Kasumi-1 (cell line): ENCODE measurements at places on chromosomes 4 and X.

DNA sequence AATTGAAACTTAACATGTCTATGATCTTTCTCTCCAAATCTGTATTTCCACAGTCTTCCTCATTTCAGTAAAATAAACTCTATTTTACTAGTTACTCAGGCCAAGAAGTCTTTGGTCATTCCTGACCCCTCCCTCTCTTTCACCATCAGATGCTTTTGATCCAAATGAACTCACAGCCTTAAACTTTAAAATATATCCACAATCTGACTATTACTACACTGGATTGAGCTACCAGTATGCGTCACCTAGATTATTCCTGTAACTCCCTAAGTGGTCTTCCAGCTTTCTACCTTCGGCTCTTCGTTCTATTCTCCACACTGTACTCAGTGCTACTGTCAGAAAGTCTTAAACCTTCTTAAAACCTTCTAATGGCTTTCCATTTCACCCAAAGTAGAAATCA is 195.1 kb downstream of the FBXW7 start:
- DNase-seq, result no peak

- no peak for DNase-seq
Observed at GRCh38 chr4:7713757-7714156, 225.9 kb downstream of the AFAP1 start.

GRCh38 chr4:94447754-94448411 is 3.9 kb upstream of the PDLIM5 start:
- DNase-seq, result no peak

DNA sequence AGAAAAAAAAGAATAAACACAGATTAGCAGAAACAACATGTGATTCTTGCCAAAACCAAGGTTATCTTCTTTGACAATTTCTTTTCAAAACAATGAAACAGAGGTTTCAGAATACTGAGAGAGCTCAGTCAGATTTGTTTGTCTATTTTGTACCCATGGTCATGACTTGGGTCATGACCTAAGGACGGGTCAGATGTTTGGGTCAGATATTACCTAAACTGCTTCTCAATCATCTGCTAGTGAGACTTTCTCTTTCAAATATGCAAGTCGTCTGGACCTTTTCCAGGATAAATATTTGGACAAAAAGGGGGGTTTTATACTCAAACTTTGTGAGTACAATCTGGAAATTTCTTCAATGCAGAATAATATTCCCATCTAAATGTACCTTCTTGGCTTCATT is 148.3 kb upstream of the USP38 start:
- DNase-seq, result no peak

GRCh38 chr4:99983289-99983943 is 33.3 kb upstream of the H2AZ1 start:
- DNase-seq, result no peak

- no peak for DNase-seq
Observed at GRCh38 chrX:53321230-53321942, 40.0 kb upstream of the IQSEC2 start.

DNA sequence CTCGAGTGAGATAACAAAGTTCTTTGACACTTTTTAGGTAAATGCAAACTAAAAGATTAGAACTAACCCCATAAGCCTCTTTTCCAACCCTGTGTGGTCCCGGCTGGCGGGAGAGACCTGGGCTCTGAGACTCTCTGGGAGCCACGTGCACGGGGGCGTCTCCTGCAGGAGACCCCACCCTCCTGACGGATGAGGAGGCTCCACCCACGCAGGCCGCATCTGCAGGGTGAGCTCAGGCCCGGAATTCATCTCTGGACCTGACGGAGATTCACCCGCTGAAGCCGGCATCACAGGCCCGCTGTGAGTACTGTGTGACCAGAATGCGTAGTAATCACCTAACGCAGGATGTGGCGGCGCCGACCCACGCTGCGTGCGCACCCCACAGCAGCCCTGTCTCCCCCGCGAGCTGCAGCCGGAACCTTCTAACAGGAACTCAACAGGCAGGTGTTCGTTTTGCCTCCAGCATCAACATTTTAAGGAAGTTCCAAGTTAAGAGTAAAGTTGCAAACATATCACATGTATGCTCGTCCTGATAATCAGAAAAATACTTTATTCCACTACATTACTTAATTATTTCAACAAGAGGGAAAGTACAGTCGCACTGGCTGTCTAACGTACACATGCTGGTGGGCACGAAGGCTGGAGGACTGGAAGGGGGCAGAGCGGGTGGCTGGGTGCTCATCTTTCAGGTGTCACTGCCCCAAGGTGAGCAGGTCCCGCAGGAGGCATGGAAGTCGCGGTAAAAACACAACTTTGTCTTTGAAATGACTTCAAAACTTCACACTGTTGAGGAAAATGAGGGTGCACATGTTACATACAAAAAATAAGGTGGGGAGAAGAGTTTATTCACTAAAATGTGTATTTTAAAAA is 44.5 kb downstream of the FGFRL1 start:
- DNase-seq, result peak; percentile 51

GRCh38 chr4:8778291-8778690 is 93.3 kb downstream of the HMX1 start:
- no peak for DNase-seq

DNA sequence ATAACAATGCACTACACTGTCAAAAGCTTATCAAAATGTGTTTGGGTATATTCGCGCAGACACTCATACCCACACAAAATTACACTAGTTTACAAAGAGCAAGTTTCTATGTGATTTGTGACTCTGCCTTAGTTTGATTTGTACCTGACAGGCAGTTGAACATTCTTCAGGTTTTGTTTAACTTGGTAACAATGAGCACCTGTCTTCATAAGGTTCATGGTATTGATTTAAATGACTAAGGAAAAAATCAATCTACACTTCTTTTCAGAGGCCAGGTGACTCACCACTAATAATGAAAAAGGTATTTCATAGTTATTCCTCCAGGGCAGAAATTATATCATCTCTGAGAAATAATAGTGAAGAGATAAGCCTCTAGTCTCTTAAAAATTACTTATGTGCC is 1114.6 kb upstream of the AGA start:
- DNase-seq, result no peak

GRCh38 chr4:141223418-141223817 is 2.7 kb downstream of the ZNF330 start:
- DNase-seq, result no peak

DNA sequence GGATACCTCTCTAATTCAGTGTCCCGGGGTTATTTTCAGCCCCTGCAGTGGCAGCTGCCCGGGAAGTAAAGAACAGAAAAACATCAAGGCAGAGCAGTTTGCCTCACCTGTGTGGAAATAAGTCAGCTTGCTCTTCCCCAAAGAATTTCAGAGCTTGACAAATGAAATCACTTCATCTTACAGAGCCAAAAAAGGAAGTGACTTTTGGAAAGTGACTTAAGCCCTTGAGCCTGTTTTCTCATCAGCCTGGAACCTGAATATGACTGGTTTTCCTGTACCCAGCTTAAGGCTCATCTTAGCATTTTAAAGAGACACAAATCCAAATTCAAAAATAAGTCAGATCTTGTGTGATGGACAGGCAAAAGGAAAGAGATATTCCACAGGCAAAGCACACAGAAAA is 211.6 kb downstream of the RCHY1 start:
- peak; percentile 32 for DNase-seq

DNA sequence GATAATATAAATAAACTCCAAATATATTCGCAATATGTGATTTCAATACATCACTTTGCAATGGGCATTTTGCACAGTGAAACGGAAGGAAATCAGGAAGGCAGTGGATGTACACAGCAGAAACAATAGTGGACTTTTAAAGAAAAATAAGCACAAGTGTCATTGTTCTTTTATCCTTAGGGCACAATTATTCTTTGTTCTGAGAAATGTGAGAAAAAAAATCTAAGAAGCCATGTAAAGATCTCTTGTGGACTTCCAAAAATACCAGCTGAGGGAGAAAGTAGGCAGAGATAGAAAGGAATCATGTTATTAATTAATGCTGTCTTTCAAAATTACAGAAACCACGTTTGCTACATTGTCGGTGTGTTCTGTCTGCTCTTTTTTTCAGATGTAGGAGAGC is 17.6 kb upstream of the PRRG1 start:
- DNase-seq, result no peak

DNA sequence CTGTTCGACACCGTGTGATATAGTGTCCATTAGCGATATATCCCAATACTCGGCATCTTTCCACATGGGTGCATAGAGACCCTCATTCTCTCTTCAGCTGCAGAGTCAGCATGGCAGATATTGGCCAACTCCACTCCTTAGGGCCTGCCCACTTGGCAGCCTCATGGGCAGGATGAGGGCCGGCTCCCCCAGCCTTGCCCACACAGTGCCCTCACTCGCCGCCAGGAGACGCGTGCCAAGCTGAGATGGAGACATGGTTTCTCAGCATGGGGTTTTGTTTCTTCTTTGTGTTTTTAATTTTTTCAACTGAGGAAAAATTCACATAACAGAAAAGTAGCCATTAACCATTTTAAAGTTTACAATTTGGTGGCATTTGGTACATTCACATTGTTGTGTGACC is 5.3 kb upstream of the PLXNA3 start:
- no peak for DNase-seq

DNA sequence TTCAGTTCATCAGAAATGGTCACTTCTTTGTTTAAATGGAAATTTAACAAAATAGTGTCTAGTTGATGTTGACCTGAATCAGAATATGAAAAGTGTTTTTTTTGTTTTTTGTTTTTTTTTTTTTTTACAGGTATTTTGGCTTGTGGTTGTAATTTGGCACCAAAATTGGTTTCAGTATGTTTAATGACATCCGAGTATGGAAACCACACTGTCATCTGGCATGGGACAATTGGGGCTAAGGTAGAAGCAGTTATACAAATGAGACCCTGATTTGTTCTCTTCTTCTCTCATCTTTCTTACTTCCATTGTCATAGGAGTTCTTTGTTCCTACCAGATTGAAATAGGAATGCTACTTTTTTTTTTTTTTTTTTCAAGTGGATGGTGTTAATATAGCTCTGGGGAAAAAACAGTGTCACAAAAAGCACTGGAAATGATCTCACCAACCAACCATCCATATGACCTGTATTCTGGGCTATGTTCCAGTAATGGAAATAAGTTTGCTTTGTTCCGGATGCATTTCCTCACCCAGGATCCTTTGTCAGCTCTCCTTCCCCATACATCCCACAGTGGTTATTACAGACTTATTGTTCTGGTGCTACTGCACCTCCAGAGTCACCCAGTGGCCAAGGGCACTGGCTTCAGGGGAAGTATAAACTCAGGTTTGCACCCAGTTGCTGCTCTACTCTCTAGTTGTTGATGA is 95.8 kb downstream of the ATXN3L start:
- no peak for DNase-seq

GRCh38 chr4:151671541-151672059 is 89.2 kb downstream of the GATB start:
- DNase-seq, result no peak

DNA sequence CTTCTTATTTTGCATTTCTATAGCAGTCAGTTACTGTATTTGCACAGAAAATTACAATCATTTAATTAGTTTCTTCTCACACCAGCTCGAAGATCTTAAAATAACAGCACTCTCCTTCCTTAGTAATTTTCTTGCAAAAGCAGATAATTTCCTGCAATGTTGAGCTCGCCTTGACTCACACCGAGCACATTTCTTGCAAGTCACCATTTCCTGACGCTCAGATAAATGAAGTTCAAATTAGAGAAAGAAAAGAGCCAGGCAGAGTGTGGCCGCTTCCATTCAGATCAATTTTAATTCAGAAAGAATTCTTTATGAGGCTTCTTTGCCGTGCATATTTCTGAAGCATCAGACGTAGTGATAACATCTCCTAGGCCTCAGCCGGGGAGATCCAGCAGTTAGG is 10.1 kb downstream of the SORCS2 start:
- DNase-seq, result no peak

- DNase-seq, result peak; percentile 32
Observed at GRCh38 chrX:70769659-70770227, 138.8 kb downstream of the TEX11 start.

DNA sequence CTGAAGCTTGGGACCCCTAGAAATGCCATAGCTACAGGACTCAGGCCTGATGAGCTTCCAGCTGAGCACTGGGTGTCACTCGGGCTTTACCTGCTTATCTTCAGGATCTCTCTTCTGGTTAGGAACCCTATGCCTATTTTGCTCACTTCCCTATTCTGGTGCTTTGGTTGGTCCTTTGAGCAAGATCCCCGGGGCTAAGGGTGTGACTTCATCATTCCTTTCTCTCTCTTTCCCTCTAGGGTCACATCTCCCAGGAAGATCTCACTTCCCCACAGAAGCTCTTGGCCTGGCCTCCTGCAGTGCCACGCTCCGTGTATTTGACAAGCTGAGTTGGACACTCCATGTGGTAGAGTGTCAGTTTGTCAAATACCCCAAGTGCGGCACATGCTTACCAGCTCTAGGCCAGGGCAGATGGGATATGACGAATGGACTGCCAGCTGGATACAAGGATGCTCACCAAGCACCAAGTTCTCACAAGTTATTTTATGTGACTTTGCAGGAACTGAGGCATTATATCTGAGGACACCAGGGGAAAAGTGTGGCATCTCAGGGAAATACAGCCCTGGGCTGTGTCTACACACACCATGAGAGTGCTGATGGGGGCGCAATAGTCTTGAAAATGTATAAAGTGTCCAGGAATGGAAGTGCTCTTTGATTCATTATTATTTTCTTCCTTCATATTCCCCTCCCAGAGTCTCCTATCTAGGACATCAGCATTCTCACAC is 21.1 kb downstream of the VSIG4 start:
- DNase-seq, result peak; percentile 36

DNA sequence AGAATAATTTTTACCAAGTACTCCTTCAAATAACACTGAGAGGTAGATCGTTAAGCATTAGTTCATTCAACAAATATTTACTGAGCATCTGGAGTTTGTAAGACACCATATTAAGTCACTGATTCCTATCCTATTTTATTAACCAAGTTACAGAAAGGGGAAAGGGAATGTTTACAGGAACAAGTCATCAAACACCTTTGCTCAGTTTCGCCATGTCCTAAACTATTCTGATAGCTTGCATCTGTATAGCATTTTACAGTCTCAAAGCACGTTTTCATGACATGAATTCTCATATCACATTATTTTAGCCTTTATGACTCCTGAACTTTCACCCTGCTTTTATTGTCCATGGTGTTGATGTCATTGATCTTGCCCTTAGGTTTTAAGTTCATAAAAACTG is 89.2 kb downstream of the AREG start:
- no peak for DNase-seq

DNA sequence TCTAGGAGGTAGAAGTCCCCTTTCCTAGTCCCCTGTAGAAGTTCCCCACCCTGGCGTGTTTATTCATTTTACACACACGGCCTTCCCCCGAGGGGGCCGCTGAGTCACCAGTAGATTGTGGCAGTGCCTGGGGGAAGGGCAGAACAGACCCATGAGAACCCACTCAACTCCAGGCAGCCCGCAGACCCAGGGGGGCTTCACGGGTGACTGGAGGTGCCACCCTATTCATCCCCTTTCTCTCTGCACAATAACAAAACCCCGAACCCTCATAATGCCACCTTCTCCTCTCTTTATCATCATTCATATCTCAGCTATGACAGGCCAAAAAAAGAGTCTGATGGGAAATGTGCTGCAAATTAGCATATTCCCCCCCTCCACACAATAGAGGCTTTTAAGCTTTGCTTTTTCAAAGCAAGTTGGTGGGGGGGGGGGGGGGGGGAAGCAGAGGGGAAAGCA is 20.4 kb upstream of the GPM6B start:
- no peak for DNase-seq

GRCh38 chrX:15242899-15243555 is 26.9 kb downstream of the ASB9 start:
- peak; percentile 35 for DNase-seq
